ENCODE measurements at places on chromosomes 3 and 15.

DNA sequence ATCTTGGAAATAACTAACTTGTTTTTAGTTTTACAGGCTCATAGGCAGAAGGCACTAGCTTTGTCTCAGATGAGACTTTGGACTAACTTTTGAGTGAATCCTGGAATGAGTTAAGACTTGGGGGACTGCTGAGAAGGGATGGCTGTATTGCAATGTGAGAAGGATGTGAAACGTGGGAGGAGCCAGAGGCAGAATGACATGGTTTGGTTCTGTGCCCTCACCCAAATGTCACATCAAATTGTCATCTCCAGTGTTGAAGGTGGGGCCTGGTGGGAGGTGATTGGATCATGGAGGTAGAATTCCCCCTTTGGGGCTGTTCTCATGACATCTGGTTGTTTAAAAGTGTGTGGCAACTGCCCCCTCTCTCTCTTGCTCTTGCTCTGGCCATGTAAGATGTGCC, 28.8 kb upstream of the CCDC50 start:
- DNase-seq: no peak

DNA sequence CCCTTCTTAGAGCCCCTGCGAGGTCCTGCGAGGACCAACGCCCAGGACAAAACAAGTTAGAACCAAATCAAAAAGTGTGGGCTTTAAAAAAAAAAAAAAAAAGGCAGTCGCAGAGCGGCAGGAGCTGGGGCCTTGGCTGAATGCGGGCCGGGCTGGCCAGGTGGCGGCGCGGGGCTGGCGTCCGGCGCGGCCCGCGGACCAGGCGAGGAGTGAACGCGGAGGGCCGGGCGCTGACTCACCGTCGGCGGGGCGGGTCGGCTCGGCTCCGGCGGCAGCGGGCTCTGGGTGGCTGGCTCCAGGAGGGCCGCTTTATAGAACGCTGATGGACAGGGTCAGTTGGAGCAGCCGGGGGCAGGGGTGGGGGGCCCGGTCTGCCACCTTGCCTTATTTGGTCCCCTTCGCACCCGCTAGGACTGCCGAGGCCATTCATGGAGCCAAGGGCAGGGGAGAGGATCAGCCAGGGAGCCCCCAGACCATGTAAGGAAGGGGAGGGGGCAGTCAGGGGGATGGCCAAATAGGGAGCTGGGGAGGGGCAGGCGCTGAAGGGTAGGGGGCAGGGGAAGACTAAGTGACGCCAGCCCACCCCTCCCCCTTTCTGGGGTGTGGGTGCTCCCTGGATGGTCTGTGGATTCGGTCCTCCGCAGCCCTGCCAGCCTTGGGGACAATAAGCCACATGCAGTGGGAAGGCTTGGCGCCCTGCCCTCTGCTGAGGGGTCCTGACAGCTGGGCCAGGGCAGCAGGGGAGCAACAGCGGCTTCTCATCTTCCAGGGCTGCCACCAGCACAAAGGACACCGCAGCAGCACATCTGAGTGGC, at the start of gene ACTC1:
Gene ACTC1 (minus strand): TSS at position 283 of the 815 bp plus-strand sequence. CDS start 741 bp downstream, outside the sequence.
- peak; percentile 72 for DNase-seq

- DNase-seq: no peak
Observed at GRCh38 chr3:72295962-72296450, 511.1 kb upstream of the PROK2 start.

DNA sequence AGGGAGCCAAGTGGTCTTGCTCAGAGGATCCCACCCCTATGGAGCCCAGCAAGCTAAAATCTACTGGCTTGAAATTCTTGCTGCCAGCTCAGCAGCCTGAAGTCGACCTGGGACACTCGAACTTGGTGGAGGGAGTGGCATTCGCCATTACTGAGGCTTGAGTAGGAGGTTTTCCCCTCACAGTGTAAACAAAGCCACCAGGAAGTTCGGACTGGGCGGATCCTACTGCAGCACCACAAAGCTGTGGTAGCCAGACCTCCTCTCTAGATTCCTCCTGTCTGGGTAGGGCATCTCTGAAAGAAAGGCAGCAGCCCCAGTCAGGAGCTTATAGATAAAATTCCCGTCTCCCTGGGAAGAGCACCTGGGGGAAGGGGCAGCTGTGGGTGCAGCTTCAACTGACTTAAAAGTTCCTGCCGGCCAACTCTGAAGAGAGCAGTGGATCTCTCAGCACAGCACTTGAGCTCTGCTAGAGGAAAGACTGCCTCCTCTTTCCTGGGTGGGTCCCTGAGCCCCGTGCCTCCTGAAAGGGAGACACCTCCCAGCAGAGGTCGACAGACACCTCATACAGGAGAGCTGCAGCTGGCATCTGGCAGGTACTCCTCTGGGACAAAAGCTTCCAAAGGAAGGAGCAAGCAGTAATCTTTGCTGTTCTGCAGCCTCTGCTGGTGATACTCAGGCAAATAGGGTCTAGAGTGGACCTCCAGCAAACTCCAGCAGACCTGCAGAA, 576.3 kb upstream of the NECTIN3 start:
- no peak for DNase-seq

DNA sequence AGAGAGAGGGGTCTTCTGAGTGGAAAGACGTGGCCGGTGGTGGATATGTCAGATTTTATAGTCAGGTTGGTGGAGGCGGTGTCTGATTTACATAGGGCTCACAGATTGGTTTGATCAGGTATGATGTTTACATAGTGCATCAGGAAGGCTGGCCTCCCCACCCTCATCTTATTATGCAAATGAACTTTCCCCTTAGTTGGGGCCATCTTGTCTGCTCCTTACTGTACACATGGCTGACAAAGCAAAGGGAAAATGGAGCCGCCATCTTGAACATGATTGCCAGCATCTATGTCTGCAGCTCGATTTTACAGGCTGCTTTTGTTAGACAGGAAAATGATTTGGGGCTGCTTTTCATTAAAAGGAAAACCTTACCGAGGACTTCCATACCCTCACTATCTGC, 19.9 kb downstream of the SQOR start:
- no peak for DNase-seq

DNA sequence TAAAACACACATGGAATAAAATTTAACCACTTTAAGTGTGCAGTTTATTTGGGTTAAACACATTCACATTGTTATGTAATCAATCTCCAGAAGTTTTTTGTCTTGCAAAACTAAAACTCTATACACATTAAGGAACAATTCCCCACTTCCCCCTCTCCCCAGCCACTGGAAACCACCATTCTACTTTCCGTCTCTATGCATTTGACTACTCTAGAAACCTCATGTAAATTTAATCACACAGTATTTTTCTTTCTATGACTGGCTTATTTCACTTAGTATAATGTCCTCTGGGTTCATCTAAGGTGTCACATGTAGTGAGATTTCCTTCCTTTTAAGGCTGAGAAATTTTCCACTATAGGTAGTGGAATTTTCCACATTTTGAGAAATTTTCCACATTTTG, 568.7 kb upstream of the UBE2E2 start:
- DNase-seq: no peak

GRCh38 chr3:192260116-192261010, 467.0 kb downstream of the FGF12 start:
- no peak for DNase-seq

DNA sequence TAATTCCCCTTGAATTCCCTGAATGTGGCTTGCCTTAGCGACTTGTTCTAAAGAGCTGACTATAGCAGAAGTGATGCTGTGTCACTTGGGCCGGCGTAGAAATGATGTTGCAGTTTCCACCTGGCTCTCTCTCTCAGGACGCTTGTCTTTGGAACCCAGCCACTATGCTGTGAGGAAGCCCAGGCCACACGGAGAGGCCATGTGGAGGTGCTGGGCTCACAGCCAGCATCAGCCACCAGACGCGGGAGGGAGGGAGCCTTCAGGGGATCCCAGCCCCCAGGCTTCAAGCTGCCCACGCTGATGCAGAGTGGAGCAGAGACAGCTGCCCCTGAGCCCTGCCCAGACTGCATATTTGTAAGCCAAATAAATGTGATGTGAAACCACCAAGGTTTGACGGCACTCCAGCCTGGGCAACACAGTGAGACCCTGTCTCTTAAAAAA, 18.6 kb downstream of the RNU5B-1 start:
- DNase-seq: peak; percentile 50

GRCh38 chr15:61057376-61057775, 171.7 kb downstream of the RORA start:
- DNase-seq: no peak

- no peak for DNase-seq
Observed at GRCh38 chr3:137464341-137464740, 299.8 kb upstream of the SOX14 start.

DNA sequence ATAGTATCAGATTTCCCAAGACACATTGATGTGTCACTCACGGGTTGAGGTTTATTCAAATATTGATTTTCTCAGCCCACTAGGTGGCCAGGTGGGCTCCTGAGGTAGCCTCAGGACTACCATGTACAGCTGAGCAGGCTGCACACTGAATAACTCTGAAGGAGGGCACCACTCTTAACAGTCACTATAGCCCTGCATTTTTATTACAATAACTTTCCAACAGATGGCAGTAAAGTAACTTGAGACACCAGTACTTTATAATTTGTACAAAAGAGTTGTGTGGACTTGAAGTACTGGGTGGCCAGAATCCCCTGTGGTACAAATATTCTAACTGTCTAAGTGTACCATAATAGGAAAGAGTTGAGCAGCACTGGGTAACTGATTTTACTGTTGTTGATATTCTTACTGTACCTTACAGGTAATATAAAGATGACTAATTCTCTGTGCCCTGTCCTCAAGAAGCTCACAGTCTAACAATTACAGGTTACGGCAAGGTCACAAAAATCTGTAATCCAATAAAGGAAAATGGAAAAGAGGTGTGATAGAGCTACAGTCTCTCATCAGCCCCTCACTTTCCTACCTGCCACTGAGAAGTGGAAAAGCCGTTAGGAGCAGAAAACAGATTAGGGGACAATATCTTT, 76.0 kb downstream of the ETFA start:
- peak; percentile 43 for DNase-seq

GRCh38 chr3:10340476-10340875, 19.6 kb upstream of the SEC13 start:
- no peak for DNase-seq

- DNase-seq: peak; percentile 68
Observed at GRCh38 chr3:27686642-27687041, 35.5 kb downstream of the EOMES start.

DNA sequence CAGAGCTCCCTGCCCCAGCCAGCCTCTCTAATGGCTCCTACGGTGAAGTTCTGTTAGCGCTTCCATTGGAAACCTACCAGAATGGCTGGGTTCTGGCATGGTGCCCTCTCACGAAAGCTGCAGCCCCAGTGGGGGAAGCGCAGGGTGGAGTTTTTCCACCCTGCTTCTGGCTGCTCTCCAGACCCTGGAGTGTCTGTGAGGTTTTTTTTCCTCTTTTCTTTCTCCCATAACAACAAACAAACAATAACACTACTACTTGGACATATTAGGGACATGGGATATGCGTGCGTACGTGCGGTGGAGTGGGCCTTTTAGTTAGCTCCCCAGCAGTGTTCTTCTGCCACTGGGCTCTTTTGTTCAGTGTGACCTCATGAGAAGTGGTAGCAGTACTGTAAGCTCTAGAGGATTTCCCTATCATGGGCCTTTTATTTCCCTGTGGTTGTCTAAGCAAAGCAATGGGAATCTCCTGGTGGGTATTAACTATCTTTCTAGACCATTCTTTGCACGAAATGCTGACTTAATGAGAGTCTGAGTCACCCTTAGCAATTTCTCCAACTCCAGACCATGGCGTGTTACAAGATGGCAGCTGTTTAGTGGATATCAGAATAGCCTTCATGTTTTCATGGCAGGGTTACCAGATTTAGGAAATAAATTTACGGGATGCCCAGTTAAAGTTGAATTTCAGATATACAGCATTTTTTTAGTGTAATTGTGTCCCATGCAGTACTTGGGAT, 161.9 kb downstream of the FNDC3B start:
- peak; percentile 79 for DNase-seq

DNA sequence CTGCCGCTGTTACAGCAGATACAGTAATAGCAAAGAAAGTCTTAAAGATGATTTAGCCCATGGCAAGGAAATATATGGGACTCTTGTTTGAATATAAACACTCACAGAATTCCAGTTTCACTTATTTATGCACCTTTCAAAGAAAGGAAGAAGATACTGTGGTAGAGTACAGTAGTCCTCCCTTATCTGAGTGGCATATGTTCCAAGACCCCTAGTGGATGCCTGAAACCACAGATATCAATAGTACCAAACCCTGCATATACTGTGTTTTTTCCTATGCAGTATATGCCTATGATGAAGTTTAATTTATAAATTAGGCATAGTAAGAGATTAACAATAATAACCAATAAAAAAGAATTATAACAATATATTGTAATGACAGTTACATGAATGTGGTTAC, 8.2 kb downstream of the MAP2K1 start:
- DNase-seq: no peak

DNA sequence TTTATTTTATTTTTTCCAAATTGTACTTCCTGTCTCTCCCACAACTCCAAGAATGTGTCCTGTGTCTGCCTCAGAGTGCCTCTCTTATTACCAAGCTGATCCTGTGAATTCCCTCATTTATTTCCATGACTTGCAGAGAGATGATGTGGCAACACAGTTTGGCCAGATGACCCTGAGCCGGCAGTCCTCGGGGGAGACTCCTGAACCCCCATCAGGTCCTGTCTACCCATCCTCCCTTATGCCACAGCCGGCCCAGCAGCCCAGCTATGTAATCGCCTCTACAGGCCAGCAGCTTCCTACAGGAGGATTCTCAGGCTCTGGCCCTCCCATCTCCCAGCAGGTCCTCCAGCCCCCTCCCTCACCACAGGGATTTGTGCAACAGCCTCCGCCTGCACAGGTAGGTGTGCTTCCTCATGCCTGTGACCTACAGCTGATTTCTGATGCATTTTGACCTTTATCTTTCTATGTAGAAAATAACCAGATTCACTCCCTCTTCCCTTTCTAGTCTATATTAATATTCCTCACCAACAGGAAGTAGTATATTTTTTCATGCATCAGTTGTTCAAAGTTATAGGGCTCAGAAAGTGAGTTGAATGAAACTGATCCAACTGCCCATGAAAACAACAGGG, 100.0 kb downstream of the ARPP21 start:
- DNase-seq: no peak

DNA sequence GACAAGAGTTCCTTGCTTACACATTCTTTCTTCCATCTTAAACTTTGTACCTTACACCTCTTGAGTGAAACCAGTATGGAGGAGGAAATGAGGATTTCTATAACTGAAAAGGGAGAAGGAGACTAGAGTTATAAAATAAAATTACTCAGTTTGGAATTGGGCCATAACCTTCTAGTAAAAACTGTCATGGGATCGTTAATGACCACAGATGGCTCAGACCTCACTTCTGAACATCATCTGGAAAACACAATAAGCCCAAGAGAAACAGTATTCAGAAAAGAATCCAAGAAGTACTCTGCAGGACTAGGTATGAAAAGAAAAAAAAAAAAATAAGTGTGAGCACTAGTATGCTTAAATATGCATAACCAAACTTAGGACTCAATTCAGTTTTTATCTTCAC, 12.1 kb downstream of the GAP43 start:
- DNase-seq: no peak

- no peak for DNase-seq
Observed at GRCh38 chr15:40276927-40277326, 5.9 kb downstream of the ANKRD63 start.

DNA sequence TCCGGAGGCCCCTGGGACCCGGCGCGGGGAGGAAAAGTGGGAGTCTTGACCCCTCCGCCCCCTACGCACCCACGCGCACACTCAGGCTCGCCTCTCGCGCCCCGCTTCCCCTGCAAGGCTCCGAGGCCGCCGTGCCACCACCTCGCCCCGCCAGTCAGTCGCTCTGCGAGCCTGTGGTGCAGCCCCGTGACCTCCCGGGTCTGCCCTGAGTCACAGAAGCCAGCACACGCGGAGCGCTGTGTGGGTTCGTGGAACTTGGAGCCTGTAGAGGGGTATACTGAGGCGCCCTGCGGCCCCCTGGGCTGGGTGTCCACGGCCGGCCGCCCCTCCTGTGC, 380 bp upstream of the ALS2CL start:
- DNase-seq: no peak

Data from EL (cell line).